ENCODE measurements at places on chromosomes 16 and 17.

GRCh38 chr16:64398793-64399192 is 723.1 kb downstream of the CDH11 start:
- no peak for DNase-seq

DNA sequence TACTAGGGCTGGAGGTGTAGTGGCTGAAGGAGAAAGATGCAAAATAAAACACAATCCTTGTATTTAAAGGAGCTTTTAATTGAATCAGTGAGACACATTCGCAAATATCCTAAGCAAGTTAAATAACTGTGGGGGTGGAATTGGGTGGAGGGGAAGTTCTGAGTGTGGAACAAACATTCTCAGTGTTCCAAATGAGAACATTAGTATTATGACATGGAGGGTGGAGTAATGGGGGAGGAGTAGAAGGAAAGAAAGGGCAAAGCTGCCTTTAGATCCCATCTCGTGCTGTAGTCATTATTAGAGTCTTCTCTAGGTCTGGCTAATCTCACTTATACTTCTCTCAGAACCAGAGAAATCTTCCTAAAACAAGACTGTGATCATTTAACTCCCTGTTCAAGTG is 169.7 kb downstream of the ANKFN1 start:
- DNase-seq, result no peak

DNA sequence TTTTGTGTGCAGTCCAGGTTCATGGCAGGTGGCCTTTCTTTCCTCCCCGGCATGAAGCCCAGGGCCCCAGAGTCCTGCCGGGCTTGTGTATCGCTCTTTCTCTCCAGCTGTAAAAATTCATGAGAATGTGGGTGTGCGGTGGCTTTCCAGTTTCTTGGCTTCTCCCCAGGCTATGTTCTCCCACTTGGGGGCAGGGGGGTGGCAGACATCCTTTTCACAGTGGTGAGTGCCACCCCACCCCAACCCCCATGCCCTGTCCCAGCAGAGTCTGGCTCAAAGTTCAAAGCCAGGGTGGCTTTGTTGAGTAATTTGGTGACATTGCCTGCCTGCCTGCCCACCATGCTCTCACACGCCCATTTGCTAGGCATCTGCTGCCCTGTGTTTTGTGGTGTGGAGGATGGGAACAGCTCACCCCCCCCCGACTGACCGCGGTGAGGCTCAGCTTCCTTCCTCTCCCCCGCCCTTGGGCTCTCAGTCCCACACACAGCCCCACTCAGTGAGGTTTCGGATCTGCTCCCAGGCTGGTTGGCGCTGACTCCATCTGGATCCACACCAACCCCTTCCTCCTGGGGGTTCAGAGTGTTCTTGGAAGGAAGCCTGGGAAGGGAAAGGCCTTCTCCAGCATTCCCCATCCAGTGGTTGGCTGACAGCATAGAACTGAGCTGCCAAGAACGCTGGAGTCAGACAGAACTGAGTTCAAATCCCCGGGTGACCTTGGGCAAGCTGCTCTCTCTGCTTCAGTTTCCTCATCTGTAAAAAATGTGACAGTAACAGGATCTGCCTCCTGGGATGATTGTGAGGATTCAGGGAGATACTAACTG is 36.0 kb downstream of the CHD9 start:
- DNase-seq, result peak; percentile 88

DNA sequence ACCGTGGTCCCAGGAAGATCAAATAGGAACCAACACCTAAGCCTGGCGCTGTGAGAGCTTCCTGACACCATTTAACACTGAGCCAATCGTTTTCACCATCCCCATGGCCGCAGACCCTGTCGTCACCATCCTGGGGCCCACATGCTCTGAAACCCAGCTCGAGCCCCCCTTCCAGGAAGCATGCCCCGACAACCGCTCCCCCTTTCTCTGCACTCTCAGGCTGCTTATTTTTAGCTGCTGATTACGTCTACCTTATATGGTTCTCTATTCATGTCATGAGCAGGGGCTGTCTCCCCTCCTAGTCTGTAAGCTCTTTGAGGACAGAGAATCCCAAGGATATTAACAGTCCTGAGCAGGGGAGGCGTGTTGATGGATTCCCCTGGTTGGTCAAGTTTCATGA is 10.5 kb downstream of the SRL start:
- DNase-seq, result no peak

GRCh38 chr17:81129289-81129688 is 36.0 kb upstream of the PVALEF start:
- no peak for DNase-seq

DNA sequence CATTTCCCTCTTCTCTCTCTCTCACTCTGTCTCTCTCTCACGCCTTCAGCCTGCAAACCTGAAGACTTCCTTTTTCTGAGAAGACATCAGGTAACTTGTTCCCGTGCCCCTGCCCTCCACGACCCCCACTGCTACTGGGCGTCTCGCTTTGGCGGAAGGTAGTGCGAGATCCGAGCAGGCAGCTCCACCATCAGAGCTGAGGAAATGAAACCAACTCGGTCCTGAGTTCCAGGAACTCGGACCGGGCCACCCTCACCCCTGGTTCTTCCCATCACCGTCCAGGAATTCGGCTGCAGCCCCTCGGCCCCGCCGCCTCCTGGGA is 585 bp downstream of the MLKL start:
- DNase-seq, result no peak

GRCh38 chr17:13078591-13079385 is 61.0 kb upstream of the ELAC2 start:
- no peak for DNase-seq

DNA sequence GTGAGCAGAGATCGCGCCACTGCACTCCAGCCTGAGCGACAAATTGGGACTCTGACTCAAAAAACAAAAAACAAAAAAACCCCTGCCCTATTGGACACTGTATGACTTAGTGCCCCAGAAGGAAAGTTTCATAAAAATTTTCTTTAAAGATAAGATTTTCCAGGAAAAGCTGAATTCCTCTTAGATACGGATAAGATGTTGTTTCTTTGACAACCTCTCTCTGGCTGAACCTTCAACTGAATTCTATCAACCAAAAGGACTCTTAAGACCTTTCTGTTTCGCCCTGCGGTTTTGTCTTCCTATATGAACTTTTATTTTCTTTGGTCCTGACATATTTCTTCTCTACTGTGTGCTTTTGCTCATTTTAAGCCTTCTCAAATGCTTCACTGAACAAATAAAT is 35.8 kb downstream of the CPPED1 start:
- no peak for DNase-seq

DNA sequence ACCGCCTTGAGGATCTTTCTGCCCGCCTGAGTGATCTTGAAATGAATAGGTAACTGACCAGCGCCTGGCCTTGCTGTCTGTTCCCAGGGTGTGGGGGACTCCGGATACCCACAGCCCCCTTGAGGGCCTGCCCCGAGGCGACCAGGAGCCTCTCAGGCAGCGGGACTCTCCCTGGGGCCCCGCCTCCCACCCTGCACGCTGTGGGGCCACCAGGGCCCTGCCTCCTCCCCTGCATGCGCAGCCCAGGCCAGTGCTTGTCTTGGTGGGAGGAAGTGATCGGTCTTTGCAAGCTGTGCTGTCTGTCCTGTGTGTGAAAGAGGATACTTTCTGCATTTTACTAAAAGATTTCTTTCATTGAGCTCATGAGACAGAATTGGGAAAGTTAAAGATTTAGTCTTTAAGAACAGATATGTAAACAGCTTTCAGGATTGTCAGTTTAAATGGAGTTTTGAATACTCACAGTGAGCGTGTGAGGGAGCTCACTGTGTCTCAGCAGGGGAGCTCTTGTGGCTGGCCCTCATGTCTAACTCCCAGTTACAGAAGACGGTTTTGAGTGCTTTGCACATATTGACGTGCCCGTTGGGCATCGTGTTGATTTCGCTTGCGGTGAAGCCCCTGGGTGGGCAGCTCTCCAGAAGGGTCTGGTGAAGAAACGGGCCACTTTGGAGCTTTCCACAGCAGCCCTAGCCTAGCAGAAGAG is 36.1 kb upstream of the CAPN15 start:
- DNase-seq, result no peak

DNA sequence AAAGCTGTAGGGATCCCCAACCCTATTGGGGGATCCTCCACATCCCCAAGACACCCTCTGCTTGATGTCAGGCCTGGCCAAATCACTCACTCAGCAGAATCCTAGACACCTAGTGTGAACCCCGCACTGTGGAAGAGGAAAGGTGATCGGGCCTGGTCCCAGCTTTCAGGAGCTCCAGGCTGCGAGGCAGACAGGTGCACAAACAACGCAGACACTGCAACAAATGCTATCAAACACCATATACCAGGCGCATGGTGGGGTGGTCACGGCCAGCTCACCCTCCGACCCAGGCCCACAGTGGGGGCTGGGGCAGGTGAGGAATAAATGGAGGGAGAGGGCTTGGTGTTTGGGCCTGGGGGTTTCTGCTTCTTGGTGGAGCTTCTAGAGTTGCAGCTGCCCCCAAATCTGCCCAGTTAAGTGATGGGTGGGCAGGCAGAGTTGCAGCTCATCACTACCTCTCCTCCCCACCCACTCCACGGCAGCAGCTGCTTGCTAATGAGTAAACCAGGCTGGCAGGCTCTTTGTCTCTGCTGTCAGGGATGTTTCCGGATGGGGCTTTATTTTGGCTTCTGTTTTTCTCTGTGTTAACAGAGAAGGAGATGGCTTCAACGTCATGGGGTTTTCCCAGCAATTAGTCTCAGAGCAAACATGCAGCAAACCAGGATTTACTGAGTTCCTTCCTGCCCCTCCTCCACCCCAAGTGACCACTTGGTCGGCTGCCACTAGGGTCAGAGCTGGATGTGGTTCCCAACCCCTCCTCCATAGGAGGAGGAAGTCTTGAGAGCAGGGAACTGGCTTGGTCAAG is 46.6 kb downstream of the PECAM1 start:
- peak; percentile 55 for DNase-seq

DNA sequence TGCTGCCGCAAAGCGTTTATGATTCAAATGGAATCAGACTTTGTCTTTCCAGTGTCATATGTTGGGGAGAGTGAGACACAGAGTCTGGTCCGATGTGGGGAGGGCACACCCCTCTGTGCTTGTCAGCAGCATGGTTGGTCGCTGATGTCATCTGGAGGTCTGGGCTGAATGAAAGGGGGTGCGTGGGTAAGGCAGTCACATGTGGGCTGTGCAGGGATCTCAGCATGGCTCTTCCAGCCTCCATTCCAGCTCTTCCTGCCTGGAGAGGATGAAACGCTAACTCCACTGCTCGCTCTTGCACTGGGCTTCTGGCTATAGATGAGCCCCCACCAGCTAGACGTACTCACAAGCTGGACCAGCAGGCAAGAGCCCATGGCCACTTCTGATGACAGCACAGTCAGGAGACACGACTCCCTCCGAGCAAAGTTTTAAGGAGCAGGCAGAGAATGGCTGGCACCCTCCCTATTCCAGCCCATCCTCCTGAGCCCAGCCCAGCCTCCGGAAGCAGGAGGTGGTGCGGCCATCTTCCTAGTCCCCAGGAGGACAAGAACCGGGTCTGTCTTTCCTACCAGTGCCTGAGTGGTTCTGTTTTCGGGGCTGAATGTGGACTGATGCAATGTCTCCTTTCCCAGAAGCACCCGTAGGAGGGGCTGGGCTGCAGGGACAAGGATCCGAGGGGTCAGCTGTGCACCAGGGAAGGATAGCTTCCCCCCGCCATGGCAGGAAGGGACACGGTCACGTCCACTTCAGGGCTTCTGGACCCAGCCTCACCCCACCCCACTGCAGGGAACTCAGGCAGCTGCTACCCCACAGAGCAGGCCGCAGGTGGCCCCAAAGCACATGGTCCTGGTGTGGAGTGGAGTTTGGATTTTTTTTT is 41.5 kb upstream of the CBFA2T3 start:
- DNase-seq, result no peak

DNA sequence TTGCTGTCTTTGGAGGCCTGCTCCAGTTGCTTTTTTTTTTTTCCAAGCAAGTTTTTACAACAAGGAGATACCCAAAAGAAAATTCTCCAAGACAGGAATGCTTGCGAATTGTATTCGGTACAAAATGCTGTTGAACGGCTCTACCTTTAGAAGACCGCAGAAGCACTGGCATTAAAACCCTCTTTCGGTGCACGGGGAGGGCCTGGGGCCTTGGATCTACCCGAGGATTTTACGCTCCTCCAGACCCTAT is 1.3 kb upstream of the HELZ start:
- DNase-seq, result no peak

DNA sequence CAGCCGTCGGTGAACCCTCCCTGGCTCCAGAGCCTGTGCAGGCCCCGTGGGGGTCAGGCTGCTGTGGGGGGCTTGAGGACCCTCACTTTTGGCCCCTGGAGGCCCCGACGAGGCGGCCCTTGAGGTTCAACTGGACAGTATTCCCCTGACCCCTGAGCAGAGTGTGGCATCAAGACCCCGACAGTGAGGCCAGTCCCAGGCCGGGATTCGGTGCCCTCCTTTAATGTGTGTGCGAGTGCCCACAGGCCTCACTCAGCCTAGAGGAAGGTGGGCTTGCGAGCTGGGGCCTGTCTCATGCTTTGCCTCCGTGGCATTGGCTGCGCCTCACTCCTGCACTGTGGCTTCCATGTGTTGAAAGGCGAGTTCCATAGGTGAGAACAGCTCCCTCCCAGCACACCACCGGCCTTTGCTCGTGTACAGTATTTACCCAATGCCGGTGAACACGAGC is 94.5 kb downstream of the METRNL start:
- no peak for DNase-seq

GRCh38 chr16:86531191-86531545 is 20.8 kb downstream of the FOXF1 start:
- DNase-seq, result peak; percentile 52

GRCh38 chr16:50705436-50706110 is 12.2 kb downstream of the NOD2 start:
- DNase-seq, result no peak

DNA sequence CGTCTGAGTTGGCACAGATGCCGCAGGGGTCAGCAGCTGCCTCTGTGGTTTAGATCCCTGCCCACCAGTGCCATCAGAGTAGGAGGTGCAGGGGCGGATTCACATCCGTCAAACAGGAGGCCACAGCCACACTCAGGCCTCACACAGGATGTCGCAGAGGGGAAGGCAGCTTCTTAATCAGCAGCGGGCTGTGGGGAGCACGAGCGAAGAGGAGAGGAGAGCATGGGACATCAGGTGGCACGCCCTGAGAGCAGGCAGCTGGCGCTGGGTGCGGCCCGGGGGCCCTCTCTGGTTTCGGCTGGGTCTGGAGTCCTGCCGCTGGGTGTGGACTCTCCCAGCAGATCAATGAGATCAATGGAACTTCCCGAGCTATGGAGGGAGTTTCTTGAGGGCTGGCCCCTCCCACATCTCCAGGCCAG is 9.6 kb downstream of the LLGL2 start:
- peak; percentile 82 for DNase-seq

DNA sequence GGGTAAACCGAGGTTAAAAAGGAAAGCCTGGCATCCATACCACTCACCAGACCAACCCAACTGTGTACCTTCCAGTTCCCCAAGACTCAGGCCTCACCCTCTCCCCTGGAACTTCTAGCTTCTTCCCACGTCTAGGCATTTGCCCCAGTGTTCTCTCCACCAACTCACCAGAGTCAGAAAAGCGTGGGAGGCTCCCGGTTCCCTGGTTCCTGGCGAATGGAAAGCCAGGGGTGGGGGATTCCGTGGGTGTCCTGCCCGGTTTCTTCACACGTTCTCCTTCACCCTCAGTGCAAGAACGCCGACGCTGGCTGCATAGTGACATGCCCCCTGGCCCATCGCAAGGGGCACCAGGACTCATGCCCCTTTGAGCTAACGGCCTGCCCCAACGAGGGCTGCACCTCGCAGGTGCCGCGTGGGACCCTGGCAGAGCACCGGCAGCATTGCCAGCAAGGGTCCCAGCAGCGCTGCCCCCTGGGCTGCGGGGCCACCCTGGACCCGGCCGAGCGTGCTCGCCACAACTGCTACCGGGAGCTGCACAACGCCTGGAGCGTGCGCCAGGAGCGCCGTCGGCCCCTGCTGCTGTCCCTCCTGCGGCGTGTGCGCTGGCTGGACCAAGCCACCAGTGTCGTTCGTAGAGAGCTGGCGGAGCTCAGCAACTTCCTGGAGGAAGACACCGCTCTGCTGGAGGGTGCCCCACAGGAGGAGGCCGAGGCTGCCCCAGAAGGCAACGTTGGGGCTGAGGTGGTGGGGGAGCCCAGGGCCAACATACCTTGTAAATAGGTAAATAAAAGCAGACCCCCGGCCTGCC is 1.7 kb downstream of the RNF151 start:
- no peak for DNase-seq
